Lower leg skin (tissue), 4 donors: ENCODE measurements at places on chromosomes 1 and 21. TPM values are rescaled to one million over a fixed set of nuclear protein-coding genes. Genes with fewer than 3 reads are reported as not detected.

The CALML6 gene
- 0.81 TPM for total RNA-seq

The MTARC2 gene
- total RNA-seq, result 4.3 TPM

- DNase-seq, result no peak
Measured at GRCh38 chr1:197284325-197284724, 16.3 kb downstream of the CRB1 start.

GRCh38 chr21:37266515-37267221 is 466 bp downstream of the VPS26C start:
- DNase-seq, result no peak

DNA sequence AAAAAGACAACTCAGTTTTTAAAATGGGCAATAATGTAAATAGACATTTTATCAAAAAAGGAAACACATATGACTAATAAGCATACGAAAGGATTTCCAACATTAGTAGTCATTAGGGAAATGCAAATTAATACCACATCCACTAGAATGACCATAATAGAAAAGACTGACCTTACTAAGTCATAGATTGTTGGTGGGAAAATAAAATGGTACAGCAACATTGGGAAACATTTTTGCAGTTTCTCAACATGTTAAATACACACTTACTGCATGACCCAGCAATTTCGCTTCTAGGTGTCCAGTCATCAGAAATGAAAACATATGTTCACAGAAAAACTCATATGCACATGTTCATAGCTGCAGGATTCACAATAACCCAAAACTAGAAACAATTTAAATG is 29.9 kb upstream of the SLC44A3 start:
- DNase-seq, result no peak

GRCh38 chr1:169085911-169086310 is 20.6 kb upstream of the ATP1B1 start:
- DNase-seq, result no peak

DNA sequence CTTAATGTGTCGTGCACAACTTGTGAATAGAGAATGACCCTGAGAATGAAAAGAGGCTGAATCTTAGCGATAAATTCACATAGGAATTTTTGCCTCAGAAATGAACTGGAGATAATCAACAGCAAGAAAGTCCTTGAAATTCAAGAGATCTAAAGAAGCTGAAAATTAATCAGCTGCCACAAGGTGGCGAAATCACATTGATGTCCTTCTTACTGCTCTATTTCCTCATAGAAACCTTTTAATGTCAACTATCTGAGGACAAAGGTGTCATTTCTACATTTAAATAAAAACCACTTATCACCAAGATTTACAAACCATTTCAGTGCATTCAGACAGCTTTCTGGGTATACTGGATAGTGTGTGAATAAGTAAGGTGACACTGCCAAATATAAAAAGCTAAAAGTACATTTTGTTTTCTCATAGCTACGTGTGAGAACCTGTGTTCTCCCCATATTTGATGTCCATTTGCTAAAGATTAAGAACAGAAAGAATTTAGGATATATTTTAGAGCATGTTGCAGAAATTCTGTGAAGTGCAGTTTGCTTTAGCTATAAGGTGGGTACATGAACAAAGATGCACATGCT is 485.3 kb upstream of the PTBP2 start:
- DNase-seq, result peak; percentile 53

GRCh38 chr1:99018313-99018712 is 13.7 kb upstream of the PLPPR5 start:
- DNase-seq, result no peak

DNA sequence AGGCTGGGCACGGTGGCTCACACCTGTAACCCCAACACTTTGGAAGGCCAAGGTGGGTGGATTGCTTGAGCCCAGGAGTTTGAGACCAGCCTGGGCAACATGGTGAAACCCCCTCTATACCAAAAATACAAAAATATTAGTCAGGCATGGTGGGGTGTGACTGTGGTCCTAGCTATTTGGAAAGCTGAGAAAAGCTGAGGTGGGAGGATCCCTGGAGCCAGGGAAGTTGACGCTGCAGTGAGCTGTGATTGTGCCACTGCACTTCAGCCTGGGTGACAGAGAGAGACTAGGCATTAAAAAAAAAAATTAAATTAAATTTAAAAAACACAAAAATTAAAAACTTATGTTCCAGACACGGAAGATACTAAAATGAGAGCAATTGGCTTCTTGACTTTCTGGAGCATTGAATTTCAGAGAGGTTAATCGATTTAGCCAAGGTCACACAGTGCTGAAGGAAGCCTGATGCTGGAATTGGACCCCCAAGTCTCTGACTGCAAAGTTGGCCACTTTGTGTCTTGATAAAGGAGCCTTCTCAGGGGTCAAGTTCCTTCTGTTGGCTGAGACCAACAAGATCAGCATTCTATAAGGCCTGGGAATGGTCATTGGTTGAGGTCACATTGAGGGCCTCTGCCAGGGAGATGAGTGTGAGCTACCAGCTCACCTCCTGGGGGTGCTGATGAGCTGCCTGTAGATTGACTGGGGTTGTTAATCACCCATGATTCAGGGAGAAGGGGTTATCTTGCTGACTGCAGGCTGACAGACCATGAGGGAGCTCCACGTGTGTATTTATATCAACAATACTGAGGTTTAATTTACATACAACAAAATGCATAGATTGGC is 54.3 kb downstream of the RPS6KA1 start:
- DNase-seq, result no peak

DNA sequence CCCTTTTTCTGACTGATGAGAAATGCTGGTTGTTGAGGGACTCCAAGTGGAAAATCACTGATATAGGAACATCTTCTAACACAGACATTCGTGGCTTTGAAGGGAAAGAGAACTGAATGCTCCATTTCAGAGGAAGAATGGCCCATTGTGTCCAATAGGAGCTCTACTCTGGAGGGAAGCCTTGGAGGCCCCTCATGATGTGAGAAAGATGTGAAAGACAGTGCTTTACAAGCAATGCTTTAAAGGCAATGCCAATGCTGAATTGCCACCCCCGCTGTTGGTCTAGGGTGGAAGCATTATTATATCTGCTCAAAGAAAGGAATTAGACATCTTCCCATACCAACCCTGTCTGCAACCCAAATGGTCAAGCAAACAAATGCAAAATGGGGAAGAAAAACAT is 13.7 kb downstream of the NMNAT2 start:
- no peak for DNase-seq

- no peak for DNase-seq
Measured at GRCh38 chr1:31562707-31563360, 13.5 kb upstream of the TINAGL1 start.

GRCh38 chr1:76577525-76578185 is 289.6 kb upstream of the ST6GALNAC5 start:
- DNase-seq, result no peak

DNA sequence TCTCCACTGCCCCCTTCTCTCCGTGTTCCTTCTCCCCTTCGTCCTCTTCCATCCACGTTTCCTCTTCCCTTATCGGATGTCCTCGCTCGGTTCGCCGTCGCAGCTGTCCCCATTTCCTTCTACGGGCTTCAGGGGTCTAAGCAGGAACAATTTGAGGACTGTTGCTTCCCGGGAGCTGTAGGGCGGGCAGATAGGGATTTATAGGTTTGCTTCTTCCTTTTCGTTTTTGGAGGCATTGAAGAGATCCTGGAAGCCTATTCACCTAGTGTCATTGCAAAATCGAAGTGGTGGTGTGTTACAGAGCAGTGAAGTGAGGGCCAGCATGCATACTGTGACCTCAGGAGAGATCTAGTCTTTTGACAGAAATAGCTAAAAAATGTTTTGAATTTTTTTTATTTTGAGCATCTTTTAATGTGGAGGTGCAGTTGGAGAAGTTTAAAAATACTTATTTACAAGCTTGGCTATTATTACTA is 897 bp downstream of the ZYG11B start:
- DNase-seq, result no peak

DNA sequence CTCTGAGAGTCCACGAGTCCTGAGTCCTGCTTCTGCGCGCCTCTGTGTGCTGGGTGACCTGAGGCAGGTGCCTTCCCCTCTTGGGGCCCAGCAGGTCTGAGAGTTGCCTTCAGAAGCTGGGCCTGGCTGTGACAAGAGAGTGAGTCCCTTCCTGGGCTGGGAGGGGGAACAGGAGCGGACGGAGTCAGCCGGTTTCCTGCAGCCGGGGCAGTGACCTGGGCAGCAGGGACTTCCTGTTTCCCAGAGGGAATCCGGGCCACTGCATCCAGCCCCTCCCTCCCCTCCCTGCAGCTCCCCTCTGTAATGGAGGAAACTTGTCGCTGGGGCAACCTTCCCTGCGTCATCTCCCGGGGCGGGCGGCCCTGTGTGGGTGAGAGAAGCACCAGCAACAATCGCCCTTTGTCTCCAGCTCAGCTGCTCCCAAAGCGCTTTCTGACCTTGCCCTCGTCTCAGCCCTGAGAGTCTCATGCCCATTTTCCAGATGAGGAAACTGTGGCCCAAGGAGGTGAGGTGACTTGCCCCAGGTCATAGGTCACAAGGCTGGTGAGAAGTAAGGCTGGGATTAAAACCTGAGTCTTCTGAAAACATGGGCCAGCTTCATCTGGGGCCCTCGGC is 61.1 kb downstream of the SDC3 start:
- peak; percentile 96 for DNase-seq

DNA sequence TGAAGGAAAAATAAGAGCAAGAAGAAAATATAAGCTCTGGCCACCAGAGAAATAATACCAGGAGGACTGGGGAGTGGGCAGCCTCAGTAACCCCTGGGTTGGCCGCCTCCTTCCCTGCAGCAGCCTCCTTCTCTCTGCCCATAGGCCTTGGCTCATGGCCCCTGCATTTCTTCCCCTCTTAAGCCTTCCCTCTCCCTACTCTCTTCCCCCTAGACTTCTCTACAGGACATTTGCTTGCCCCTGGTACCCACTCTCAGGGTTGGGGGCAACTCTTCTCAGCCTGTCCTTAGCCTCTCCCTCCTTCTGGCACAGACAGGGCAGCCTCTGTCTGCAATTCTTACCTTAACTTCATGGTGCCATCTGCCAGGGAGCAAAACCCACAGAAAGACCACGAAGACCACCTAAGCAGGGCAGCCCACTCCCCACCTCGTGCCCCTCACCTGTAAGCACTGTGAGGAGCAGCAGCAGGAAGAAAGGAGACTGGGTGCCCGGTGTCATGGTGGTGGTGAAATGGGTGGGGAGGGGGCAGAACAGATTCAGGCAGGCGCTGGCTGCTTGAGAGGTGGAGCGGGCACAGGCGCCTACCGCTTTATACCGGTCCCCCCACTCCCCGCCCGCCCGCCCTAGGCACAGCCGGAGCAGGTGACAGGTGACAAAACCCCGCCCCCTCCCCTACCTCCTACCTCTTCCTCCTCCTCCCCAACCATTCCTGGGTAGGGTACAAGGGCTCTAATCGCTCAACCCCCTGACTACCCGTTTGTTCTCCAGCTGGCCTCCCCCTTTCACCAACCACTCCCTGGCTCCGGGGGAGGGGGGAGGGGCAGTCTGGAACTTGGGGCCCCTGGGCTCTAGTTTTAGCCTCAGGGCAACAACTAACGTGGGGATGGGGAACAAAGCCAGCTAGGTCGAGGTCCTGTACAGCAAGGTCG is 15.1 kb downstream of the THBS3 start:
- no peak for DNase-seq
